ENCODE measurements at places on chromosomes 1 and 21. TPM values are rescaled to one million over a fixed set of nuclear protein-coding genes. Genes with fewer than 3 reads are reported as not detected.

The MLLT11 gene
- polyA plus RNA-seq = 0.31 TPM

The OR2T4 gene
- polyA plus RNA-seq = not detected

The SLC5A9 gene
- 0.78 TPM for polyA plus RNA-seq

The PRELP gene
- polyA plus RNA-seq = 4.9 TPM

The APOBEC4 gene
- not detected for polyA plus RNA-seq

The CHRNB2 gene
- polyA plus RNA-seq = 0.01 TPM

The CAMSAP2 gene
- 3.0 TPM for polyA plus RNA-seq

The C1orf185 gene
- not detected for polyA plus RNA-seq

The RIPPLY3 gene
- 0.13 TPM for polyA plus RNA-seq

The OR2L3 gene
- not detected for polyA plus RNA-seq

The PDZK1 gene
- polyA plus RNA-seq = 42.0 TPM

The DNALI1 gene
- polyA plus RNA-seq = 8.6 TPM

The MTOR gene
- 18.0 TPM for polyA plus RNA-seq

The ADGRL4 gene
- 6.5 TPM for polyA plus RNA-seq

The TRIM67 gene
- polyA plus RNA-seq = not detected

The RPTN gene
- polyA plus RNA-seq = not detected

The KIF2C gene
- polyA plus RNA-seq = 1.3 TPM

The SLC22A15 gene
- 0.12 TPM for polyA plus RNA-seq

The SPRR2G gene
- polyA plus RNA-seq = not detected

The GIPC2 gene
- 3.7 TPM for polyA plus RNA-seq

The DNAJC16 gene
- 14.2 TPM for polyA plus RNA-seq

The FNDC5 gene
- polyA plus RNA-seq = 1.5 TPM

The RXFP4 gene
- not detected for polyA plus RNA-seq

The LCE3D gene
- polyA plus RNA-seq = not detected
